ENCODE measurements at places on chromosomes 5 and 9. TPM values are rescaled to one million over a fixed set of nuclear protein-coding genes. Genes with fewer than 3 reads are reported as not detected.

Gene NR4A3
- 6.1 TPM for total RNA-seq

Gene BNC2
- 148 TPM for total RNA-seq

Gene SLC6A19
- total RNA-seq, result not detected

Gene FSD1L
- total RNA-seq, result 6.4 TPM

Gene GLRA1
- not detected for total RNA-seq

Gene CARD9
- 6.9 TPM for total RNA-seq

Gene STXBP1
- 32.3 TPM for total RNA-seq

Gene CXCL14
- 2.2 TPM for total RNA-seq

Gene ABLIM3
- total RNA-seq, result 6.8 TPM

Gene FNBP1
- 100 TPM for total RNA-seq

Gene PCDHA12
- 0.71 TPM for total RNA-seq

Gene ARL14EPL
- total RNA-seq, result not detected

Gene FGF18
- not detected for total RNA-seq

Gene C9orf153
- total RNA-seq, result not detected

Gene OCLN
- 1.6 TPM for total RNA-seq

Gene MAMDC4
- 0.82 TPM for total RNA-seq

Gene NELFB
- 36.5 TPM for total RNA-seq

Gene ZNF484
- total RNA-seq, result 14.8 TPM

Gene LVRN
- total RNA-seq, result 4.1 TPM

DNA sequence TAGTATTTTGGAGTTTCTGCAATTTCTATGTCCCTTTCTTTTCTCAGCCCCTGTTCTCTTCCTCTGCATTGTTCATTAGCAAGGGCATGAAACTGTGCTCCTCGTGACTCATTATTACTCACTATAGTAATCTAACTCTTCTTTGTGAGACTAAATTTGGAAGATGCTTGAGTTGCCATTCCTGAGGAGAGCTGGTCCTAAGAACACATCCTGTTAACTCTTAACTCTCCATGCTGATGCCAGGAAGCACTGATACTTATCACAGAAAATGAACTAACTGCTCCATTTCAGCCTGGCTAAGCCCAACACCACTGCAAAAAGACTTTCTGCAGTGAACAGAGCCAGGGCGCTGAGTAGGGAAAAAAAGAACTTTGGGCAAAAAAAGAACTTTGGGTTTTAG, 10.6 kb upstream of the CSNK1A1 start:
- DNase-seq, result no peak

DNA sequence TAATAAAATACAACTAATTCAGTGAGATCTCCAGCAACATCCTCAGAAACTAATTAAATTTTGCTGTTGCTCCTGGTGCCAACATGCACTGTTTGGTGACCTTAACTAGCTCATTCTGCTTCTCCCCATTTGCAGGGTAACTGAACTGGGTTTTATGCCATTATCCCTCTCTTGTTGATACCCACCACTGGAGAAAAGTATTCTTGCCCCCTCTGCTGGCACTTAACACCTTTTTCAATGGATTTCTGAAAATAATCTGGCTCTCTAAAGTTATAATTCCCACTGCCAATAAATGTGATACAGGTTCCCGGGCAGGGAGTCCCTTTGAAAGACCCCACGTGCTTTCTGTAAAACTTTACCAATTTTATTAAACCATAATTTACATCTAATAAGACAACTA, 394.3 kb downstream of the OSTF1 start:
- no peak for DNase-seq

GRCh38 chr5:6752782-6753181, 39.5 kb downstream of the TENT4A start:
- peak; percentile 20 for DNase-seq

DNA sequence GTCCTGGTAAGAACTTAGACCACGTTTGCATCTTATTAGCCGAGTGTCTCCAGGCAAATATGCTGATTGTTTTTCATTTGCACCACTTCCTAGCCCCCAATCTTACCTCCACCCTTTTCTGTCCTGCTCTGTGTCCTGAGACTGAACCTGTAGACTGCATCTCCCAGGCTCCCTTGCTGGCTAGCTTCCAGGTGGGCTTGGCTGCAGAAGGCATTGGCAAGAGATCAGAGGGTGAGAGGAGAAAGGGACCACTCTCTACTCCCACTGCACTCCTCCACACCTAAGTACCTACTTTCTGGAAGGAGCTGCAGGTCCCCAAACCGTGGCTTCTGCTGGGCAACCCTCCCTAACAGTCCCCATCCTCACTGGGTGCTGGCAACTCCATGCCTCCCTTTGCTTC, 59.9 kb upstream of the XPA start:
- no peak for DNase-seq

GRCh38 chr9:70642341-70642740, 227.9 kb upstream of the KLF9 start:
- DNase-seq, result no peak

GRCh38 chr5:111513131-111513520, 791 bp upstream of the STARD4 start:
- DNase-seq, result no peak

- DNase-seq, result no peak
Observed at GRCh38 chr5:173480896-173481295, 135.6 kb downstream of the BOD1 start.

GRCh38 chr5:154456540-154456939, 10.7 kb downstream of the SAP30L start:
- no peak for DNase-seq

DNA sequence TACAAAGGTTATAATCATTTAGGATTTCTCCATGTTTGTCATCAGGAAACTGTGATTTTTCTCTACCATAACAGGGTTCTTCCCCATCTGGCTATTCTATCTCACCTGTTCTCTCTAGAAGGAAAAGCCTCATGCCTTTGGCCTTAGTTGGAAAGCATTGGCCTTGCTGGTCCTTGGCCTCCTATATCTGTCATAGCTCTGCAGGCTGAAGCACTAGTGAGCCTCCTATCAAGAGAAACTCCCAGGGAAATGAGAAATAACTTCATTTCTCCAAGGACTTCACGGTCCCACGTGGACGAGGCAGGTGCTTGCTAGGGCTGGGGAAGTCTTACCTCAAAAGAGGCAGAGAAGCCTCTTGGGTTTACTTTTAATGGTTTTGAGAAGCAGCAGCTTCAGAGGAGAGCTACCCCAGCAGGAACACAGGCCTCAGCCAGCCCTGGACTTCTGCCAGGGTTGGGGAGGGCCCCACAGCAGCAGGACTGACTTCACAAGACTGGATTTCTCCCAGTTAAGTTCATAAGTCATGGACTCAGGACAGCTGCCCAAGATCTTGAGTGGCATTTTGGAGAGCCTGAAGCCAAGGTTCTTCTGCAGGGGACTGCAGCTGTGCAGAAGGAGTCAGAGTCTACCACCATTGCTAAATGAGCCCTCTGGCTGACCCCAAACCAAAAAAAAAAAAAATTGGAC, 15.8 kb upstream of the PSAT1 start:
- peak; percentile 84 for DNase-seq

DNA sequence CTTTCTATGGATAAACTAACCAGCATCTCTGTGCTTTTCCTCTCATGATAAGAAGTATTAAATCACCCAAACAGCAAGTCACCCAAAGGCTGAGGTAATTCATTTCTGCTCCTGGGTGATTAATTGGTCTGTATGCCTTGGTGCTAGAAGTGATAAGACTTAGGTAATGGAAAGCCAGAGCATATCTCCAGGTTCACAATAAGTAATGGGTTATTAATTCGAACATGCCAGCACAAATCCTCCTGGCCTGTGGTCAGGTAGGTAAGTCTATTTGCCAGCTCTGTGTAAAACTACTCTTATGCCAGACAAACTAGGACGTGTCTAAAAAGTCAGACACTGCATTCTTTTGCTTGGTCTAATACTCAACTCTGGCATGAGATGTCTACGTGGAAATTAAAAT, 11.2 kb upstream of the ENC1 start:
- no peak for DNase-seq

DNA sequence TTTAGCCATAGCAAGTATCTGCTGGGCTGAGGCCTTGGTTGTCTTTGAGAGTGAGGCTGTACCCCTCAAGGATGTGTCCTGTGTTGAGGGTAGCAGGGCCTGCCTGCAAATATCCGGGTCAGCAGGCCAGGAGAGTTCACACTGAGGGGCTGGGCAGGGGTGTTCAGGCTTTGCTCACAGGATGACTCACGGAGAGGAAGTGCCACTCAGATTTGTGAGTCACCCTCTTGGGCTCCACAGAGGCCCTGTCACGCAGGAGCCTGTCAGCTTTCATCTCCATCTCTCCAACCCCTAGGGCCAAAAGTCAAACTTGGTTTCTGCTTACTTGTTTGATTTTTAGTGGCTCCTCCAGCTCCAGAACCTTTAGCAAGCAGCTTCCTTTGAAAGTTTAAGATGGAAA, 211.5 kb downstream of the SEC61B start:
- no peak for DNase-seq

DNA sequence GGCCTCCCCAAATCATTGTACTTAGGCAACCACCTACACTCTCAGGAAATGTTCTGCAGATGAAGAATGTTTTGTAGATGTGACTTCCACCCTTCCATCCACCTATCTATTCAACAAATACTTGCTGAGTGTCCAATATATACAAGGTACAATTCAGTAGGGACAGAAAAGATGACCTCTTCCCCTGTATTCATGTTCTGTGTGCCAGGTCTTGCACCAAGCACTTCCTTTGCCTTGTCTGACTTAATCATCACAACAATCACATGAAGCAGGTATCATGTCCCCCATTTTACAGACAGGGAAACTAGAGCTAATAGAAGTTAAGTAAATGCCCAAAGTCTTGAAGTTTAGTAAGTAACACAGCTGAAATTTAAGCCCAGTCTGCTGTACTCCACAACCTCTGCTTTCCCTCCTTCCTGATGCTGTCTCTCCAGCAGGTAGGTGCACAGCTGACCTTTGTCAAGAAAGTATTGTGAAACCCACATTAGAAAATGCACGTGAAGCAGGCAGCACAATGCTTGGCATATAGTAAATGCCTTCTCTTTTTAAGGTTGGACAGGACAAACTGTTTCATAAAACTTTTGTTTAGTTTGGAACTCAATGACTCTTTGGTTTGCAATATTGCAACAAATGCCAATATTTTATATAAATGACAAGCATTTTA, 296.5 kb downstream of the DEPDC1B start:
- DNase-seq, result no peak

DNA sequence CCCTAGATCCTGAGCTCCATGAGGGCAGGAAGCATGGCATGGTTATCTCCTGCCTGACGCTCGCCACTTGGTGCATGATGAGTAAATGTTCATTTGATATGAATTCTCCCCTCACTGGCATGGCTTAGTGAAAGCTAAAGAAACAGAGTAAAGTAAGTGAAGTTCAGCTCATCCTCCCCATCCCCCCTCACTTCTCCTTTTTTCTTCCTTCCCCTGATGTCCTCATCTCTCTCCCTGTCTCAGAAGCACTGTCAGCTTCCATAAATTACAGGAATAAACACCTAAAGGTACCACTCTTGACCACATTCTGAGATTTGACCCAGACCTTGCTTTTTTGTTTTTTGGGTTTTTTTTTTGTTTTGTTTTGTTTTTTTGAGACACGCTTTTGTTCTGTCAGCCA, 73.3 kb downstream of the SNX18 start:
- no peak for DNase-seq

DNA sequence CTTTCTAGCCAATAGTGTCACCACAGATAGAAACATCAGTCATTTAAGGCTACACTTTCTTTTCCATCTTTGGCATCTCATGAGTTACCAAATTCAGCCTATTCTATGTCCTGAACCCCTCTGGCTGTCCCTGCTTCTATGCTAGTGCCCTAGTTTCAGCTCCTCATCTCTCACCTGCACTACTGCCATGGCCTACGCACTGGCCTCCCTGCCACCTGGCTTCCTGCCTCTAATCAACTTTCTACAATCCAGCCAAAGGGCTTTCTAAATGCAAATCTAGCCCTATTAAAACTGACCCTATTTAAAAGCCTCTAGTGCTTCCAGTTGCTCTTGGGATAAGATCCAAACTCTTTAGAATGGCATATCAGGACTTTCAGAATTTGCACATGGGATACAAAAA, 482.9 kb downstream of the TMEM38B start:
- no peak for DNase-seq

GRCh38 chr9:14750821-14751220, 28.3 kb upstream of the CER1 start:
- DNase-seq, result no peak

GRCh38 chr5:99019812-99020697, 91.2 kb upstream of the CHD1 start:
- DNase-seq, result no peak

- DNase-seq, result no peak
Observed at GRCh38 chr5:5332287-5332686, 90.2 kb upstream of the ICE1 start.

DNA sequence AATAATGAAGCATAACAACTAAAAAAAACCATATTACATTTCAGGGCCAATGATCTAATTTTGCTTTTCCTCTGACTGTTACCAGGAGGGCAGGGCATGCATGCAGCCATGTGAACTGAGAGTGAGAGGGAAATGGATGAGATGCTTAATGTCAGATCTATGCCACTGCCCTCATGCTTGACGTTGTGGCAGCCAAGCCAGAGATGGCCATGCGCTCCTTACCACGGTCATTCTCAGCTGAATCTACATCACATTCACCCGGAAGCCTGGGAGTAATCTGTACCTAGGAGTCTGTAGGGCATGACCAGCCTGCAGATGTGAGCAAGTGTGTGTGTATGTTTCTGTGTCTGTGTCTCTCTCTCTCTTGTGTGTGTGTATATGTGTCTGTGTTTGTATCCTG, 183.7 kb downstream of the KDM4C start:
- no peak for DNase-seq

- no peak for DNase-seq
Observed at GRCh38 chr5:63398346-63398745, 563.9 kb downstream of the HTR1A start.

DNA sequence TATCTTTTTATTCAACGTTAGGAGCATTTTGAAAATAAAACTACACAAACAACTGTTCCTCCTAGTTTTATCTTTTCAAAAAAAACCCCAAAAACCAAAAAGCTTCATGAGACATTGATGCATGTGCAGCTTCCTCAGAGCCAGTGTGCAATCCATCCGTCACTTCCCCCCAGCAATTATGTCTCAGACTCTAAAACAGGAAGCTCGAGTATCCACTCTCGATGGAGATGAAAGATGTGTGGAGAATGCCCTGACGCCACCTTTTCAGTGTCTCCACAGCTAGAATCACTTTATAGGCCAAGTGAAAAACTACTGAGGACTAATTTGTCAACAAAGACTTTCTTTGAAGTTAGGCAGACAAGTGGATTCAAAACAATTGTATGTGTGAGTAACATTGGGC, 408.9 kb upstream of the SMARCA2 start:
- no peak for DNase-seq

GRCh38 chr5:7679663-7680062, 171.3 kb downstream of the CFAP90 start:
- no peak for DNase-seq

DNA sequence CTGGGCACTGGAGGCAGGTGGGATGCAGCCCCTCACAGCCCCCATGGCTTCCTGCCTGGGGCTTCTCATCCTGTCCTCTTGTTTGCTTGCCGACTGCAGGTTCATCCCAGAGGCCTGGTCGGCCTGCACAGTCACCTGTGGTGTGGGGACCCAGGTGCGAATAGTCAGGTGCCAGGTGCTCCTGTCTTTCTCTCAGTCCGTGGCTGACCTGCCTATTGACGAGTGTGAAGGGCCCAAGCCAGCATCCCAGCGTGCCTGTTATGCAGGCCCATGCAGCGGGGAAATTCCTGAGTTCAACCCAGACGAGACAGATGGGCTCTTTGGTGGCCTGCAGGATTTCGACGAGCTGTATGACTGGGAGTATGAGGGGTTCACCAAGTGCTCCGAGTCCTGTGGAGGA, 232.7 kb downstream of the ADAMTSL1 start:
- DNase-seq, result no peak
